ENCODE measurements at places on chromosomes 2 and 18.
A peak's percentile ranks its signal among the peaks of the same experiment; 100 is the strongest.

DNA sequence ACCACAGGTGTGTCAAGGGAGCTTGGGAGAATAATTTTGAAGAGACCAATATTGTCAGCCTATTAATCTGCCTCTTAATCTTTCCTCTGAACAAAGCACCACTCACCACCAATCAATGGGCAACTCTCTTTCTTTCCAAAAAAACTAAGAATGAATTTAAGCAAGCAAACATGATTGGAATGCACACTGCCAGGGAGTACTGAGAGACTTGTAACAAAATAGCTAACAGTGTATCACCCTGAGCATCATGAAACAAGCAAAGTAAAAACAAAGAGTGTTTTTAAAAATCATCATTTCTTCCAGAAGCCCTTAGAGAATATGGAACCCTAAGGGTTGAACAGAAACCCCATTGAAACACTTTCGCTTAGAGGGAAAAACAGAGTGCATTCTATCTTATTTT lies 299.7 kb downstream of the DSEL start:
- DNase-seq: no peak

- DNase-seq: no peak
These were observed 192.5 kb downstream of the EN1 start for GRCh38 chr2:118654945-118655344.

DNA sequence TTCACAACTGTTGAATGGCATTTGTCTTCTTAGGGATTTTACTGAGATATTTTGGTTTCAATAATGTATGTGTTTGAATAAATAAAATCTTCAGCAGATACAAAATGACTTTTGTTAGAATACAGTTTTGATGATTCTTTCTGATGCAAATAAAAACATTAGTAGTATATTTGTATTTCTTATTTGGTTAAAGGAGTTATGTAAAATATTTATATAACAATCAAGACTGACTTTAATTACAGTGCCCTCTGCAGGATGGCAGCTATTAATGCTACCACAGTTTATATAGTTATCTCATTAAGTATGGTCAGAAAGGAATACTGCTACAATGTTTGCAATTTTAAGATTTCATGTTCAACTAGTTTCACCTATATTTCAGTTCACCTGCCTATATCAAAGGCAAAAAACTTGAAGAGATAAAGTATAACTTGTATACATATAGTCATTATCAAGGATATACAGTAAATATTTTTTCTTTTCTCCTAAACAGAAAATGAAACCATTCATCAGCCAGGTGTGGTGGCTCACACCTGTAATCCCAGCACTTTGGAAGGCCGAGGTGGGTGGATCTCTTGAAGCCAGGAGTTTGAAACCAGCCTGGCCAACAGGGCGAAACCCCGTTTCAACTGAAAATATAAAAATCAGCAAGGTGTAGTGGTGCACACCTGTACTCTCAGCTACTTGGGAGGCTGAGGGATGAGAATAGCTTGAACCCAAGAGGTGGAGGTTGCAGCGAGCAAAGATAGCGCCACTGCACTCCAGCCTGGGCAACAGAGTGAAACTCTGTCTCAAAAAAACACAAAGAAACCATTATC lies 19.8 kb downstream of the ARL5A start:
- no peak for DNase-seq

- no peak for DNase-seq
These were observed 18.3 kb downstream of the SFT2D3 start for GRCh38 chr2:127719301-127720218.

DNA sequence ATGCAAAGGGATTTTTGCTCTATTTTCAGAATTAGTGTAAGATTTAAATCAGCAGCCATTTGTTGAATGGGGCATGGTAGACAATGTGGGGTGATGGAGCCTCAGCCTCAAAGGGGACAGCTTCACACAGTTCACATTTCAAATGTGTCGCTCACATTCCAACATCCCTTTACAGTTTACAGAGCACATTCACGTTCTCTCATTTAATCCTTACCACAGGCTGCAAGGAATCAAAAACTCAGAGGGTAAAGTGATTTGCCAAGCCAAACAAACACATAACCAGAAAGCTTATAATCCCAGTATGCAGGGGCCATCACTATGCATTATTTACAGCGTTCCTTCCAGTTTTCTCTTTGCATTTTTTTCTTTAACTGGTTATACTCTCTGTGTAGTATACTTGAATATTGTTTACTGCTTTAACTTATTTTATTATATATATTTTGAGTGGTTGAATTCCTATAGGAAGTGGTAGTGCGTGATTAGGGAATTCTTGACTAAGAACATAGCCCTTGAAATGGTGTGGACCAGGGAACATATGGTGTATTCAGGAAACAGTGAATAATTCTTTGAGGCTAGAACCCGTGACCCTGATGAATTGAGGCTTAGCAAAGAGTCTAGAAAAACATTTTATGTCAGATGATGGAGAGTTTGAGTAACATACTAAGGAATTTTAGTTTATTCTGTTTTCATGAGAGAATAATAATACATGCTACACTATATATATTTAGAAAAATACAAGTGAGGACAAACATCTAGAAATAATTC lies 18.1 kb upstream of the TAF1B start:
- DNase-seq: no peak

DNA sequence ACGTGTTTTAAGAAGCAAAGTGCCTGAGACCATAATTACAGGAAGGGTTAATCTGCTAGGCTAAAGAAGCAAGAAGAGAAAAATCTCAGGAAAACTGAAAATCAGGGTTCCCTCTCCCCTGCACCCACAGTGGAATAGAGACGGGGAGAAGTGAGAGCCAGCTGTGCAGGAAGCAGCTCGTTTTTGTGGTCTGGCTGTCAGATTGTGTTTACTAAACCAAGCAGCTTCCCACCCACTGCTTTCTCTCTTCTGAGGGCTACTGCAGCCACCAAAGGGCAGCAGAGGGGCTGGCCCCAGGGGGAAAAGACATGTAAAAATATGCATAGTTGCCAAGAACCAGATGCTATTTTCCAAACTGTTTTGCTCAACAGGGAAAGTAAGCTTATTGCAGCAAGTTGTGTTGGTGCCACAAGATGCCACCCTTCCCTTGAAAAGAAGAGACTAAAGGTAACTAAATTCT lies 72.6 kb upstream of the THUMPD2 start:
- no peak for DNase-seq

DNA sequence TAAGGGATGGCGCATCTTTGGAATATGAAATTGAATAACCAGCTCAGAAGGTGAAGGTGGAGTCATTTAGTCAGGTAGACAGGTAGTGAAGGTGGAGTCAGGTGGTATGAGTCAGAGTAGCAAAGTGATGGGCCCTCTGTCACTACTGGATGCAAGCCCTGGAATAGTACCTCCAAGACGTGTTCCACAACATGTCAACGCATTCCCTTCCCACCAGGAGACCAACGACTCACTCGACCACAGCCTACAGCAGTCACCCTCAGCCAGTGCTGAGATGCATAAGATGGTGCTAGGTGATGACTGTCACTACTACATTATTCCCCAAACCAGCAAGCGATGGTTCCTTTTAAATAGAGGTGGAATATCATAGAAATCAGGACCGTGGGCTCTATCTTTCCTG lies 6.8 kb downstream of the CPLX4 start:
- no peak for DNase-seq

DNA sequence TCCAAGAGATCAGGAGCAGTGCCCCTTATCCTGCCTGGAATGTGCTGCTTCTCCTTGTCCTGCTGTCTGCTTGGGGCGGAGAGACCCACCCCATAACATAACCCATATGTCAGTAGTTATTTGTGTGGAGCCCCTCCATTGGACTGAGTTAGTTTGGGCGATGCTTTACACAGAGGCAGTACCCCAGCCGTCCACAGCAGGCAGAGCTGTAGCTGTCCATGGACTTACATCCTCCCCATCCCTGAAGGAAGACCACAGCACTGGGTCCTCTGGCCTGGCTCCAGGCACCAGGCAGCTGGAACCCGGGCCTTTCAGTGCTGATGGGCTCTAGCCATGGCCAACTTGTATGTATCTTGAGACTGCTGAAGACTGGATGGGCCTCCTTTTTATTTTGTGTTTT lies 20.3 kb downstream of the GKN2 start:
- DNase-seq: no peak

DNA sequence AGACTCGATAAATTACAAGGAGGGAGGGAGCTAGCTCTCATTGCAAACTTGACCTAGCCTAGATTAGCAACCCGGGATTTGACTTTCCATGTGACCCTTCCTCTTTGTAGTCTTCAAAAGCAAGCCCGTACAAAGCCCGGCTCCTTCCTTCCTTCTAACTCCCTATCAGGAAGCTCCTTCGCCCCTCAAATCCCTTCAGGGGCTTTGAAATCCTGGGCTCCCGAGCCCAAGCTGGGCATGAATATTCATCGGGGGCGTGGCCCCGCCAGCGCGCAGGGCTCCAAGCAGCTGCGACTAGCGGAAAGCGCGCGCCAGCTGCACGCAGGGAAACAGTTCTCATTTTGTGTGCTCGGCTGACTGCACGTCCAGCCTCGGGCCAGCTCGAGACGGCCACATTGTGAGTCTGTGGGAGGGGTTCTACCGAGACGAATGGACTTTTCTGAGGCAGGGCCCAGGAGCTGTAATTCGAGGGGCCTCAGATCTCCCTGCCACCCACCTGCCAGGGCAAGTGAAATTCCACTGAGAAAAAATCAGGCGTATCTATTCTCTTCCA lies 84.0 kb upstream of the PELI1 start:
- DNase-seq: peak; percentile 45

GRCh38 chr2:206160807-206161179 lies 1.1 kb downstream of the EEF1B2 start:
- no peak for DNase-seq

- DNase-seq: no peak
These were observed 67.6 kb downstream of the CELF4 start for GRCh38 chr18:37497853-37498518.

DNA sequence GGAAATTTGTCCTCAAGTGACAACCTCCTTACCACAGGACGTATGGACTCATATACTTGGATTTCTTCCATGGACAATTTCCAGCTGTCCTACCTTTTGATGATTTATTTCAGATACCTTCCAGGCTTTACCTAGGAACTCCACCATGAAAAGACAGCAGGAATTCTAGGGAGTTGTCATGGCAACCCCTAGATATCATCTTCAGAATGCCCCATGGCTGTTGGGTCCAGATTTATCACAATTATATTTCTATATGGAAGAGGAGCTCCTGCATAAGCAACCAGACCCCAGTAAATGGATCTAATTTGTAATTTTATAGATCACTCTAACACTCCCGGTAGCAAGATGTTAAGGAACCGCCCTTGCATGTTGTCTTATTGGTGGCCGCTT lies 102.3 kb upstream of the ZNF521 start:
- DNase-seq: no peak

GRCh38 chr2:112519506-112519905 lies 22.8 kb upstream of the POLR1B start:
- no peak for DNase-seq

GRCh38 chr2:47530105-47530760 lies 127.3 kb downstream of the MSH2 start:
- no peak for DNase-seq

DNA sequence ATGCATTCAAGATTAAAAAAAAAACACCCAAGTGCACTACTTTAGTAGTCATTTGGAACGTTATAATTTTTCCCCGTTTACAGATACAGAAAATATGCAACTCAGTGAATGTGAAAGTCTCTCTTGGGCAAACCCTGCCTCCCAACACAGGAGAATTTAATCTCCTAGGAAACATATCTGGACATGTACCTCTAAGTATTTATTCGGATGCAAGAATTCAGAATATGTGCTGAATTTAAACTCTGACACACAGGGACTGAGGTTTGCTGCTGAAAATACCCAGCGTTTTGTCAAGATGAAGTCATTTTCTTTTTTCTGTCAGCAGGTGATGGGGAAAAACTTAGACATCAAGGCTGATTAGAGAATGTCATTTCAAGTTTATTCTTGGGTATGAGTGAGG lies 105.4 kb downstream of the ACKR3 start:
- DNase-seq: no peak

- DNase-seq: no peak
These were observed 1216.1 kb upstream of the FAM98A start for GRCh38 chr2:34815052-34815741.
